Natural killer cell (primary cell): ENCODE measurements at places on chromosomes 2 and 18. TPM values are rescaled to one million over a fixed set of nuclear protein-coding genes. Genes with fewer than 3 reads are reported as not detected.

- H3K27ac ChIP-seq, result no peak within 1 kb of the TSS
- H3K27me3 ChIP-seq, result peaks cover 23% of the 10 kb centered on the region
- DNase-seq, result no peak
- H3K4me3 ChIP-seq, result no peak within 1 kb of the TSS
Measured at GRCh38 chr18:34224423-34225217, at the start of gene NOL4. Gene NOL4 (minus strand): TSS chr18:34224913. CDS start chr18:34223253, 1,660 bp downstream.

- no peaks in the 10 kb centered on the region for H3K36me3 ChIP-seq
- H3K4me3 ChIP-seq, result no peak overlapping the region
- no peak for DNase-seq
- no peaks in the 10 kb centered on the region for H3K27me3 ChIP-seq
Measured at GRCh38 chr2:96135621-96136020, 2.7 kb downstream of the ASTL start.

DNA sequence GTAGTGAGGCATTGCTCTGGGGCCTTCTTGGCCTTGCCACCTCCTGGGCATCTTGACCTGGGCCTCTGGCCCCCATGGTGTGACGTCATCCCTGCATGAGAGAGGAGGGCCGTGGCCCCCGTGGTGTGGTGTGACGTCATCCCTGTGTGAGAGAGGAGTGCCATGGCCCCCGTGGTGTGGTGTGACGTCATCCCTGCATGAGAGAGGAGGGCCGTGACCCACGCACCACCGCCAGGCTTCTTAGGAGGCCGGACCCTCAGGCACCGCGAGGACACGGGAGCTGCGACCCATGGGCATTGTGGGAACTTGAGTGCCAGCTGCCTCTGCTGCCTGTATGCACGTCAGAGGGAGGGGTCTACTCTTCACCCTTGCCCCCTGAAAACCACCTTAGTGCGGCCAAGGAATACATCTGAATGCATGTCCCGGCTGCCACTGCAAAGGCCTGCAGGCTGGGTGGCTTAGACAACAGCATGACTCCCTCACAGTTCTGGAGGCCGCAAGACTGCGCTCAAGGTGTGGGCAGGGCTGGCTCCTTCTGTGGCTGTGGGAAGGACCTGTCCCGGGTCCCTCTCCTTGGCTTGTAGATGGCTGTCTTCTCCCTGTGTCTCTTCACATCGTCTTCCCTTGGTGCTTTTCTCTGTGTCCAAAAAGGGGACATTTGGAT is 20.8 kb upstream of the OTOS start:
- no peak for DNase-seq
- no peak overlapping the region for H3K4me3 ChIP-seq
- no peaks in the 10 kb centered on the region for H3K27me3 ChIP-seq
- no peaks in the 10 kb centered on the region for H3K36me3 ChIP-seq
- H3K27ac ChIP-seq, result no peak overlapping the region
- no peaks in the 10 kb centered on the region for H3K4me1 ChIP-seq

HOXD10 gene
- total RNA-seq, result not detected

CACNB4 gene
- total RNA-seq, result 0.73 TPM
